ENCODE measurements at places on chromosomes 12 and 14.
A peak's percentile ranks its signal among the peaks of the same experiment; 100 is the strongest.

DNA sequence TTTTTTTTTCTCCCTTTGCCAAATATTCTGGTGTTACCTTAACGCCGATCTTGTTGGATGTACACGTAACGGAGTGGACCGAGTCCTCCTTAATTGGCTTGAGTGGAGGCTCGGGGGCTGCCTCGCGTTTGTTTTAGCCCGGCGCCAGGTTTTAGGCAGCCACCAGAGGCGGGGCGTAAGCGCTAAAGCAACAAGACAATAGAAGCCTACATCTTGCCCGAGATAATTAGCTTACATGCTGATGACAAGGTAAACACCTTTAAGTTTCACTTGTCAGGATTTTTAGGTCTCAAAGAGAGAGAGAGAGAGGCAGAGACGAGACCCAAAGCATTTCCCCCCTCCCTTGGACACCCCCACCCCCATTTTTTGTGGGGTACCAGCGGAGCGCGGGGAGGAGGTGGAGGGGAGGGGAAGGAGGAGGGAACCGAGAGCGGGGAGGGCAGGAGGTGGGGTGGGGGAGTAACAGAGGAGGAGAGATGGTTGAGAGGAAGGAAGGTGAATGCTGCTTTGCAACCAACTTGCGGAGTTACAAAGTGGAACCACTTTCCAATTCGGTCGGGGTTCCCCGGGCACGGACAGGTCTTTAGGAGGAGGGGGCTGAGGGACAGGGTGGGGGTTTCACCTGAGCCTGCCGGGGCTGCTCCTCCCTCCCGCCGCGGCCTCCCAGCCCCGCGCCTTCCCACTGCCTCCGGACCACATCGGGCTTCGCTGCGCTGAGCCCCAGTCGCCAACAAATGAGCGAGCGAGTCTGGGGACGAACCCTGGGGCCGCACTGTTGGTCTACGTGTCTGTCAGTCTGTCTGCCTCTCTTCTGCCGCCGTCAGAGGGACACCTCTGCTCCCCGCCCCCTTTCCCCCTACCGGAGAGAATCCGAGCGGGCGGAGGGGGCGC is at the start of gene NKX2-1:
Gene NKX2-1 (minus strand): TSS at position 802 of the 891 bp plus-strand sequence. CDS start 103 bp downstream, at position 699.
- DNase-seq = peak; percentile 58

DNA sequence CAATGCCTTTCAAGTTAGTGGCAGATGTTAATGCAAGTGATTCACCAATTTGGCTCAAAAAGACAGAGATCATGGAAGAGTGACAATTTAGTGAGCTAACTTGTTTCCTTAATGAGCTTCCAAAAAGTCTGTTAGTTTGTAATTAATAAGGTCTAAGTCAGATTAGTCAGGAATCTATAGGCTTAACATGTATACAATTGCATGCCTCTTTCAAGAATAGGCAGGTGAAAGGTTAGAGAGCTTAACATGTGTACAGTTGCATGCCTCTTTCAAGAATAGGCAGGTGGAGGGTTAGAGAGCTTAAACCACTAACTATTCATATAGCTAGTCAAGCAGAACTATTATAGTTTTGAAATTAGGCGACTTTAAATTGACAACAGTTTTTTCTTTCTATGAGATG is 663.8 kb downstream of the C12orf50 start:
- no peak for DNase-seq

- DNase-seq = no peak
These were observed 446.7 kb upstream of the TMEM132C start for GRCh38 chr12:127820271-127820670.

DNA sequence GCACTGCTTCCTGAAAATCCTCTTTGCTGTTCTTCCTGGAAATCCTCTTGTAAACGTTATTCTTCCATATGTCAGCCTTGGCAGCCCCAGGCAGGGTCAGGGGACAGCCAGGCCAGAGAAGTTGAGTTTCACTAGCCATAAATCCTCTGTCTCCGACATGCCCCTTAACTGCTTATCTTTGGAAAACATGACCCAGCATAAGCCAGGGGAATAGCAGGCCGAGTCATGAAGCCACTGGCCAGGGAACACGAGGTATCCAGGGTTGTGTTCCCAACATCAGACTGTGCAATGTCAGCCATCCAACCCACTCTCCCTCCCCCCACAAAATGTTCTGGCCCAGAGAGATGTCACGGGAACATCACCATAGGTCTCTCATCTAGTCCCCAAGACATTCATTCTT is 453.9 kb downstream of the MED13L start:
- DNase-seq = no peak

DNA sequence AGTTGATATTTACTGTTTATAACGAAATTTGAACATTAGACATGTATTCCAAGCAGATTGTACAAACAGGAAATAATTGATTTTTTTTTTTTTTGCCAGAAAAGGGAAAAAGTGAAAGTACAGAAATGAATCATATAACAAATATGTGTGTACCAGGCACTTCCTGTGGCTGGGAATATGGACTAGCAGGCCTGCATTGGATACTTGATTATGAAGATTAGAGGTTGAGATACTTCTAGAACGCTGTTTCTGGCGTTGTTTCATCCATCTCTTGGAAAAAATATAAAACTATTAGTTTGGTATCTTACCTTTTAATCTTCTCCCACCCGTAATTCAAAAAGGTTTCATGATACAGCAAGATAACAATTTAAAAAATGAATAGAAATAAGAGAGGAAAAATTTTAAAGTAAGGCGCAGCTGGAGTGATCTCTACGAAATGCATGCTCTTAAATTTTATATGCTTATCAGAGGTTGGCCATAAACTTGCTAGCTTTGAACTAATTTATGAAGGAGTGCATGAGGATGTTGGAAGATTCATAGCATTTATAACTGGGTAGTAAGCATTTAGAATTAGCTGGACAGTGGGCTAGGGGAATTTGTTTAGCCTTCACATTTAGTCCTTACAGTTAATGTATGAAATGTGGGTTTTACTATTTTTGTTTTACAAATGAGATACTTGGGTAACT is 90.8 kb downstream of the AEBP2 start:
- peak; percentile 58 for DNase-seq

DNA sequence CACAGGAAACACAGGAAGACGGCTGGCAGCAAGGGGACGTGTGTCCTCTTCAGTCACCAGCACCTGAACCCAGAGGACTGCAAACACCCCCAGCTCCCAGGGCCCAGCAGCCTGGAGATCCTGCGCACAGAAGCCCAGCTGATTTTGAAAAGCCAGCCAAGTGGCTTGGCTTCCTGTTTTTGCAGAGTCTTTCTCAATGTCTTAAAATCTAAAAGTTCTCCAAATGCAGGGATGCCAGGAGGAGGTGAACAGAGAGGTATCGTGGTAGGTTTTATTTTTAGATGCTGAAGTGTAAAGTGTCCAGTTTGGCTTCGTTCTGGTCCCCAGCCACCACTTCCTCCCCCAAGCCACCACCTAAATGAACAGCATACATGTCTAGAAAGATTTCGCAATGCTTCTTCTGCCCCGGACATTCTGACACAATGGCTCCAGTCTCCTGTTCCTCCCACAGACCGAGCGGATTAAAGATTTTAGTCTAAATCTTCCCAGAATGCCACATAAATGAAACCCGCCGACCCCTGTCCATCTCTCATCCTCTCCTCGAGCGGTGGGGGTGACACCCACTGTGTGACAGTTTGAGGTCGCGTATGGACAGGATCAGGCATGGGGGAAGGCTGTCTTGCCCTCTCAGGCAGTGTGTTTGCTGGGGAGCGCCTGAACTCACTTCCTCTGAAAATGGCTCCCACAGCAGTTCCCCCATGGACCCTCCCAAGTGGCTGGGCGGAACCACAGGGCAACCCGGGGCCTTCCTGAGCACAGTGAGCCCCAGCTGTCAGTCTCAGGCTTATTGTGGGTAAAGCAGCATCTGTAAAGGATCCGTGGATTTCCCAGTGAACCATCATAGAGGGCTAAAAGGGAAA is 41.6 kb downstream of the ITPK1 start:
- DNase-seq = peak; percentile 43

Measured in fibroblast of lung (primary cell).